ENCODE measurements at places on chromosomes 13 and 19. TPM values are rescaled to one million over a fixed set of nuclear protein-coding genes. Genes with fewer than 3 reads are reported as not detected.

- DNase-seq: no peak
These were observed 37.5 kb upstream of the SACS start for GRCh38 chr13:23470790-23471614.

DNA sequence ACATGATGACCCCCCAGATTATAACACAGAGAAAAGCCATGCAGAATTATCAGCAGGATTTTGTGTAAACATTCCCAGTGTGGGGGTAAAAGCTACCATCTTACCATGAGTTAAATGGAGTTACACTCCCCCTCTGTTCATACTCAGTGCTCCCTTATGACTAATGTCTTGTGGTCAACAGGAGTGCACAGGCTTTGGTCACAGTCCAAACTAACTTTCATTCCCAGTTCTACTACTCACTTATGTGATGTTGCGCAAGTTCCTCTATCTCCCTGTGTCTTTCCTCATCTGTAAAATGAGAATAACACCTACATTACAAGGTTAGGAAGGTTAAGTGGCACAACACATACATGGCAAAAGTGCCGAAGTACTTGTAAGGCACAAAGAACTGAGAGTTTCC is 277.9 kb downstream of the RBM26 start:
- no peak for DNase-seq

DNA sequence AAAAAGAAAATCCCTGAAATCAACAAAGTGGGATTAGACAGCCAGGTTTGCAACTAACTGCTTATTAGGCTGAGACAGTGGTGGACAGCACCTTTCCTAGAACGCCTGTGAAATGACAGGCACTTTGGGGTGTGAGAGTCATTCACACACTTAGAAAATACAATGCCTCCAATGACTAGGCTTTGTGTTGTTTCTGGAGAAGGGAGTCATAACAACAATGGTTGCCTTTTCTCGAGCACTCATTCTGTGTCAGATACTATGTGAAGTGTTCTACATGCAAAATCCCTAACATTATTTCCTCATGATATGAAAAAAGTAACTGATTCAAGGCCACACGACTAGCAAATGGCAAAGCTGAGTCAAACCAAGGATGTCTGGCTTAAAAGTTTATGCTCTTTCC is 41.2 kb downstream of the SACS start:
- DNase-seq: no peak

Gene SGCG
- 1.3 TPM for polyA plus RNA-seq

Gene CYP4F12
- 19.7 TPM for polyA plus RNA-seq

Gene CBARP
- 9.3 TPM for polyA plus RNA-seq

Gene ATP8A2
- 0.77 TPM for polyA plus RNA-seq

Gene IGFL1
- not detected for polyA plus RNA-seq

GRCh38 chr19:55094456-55095259 is 19.0 kb downstream of the EPS8L1 start:
- peak; percentile 12 for DNase-seq

GRCh38 chr13:73687087-73687486 is 447.1 kb downstream of the KLF12 start:
- no peak for DNase-seq

Gene HSH2D
- polyA plus RNA-seq: 1.5 TPM

Gene SMIM44
- not detected for polyA plus RNA-seq

- no peak for DNase-seq
These were observed 1204.5 kb upstream of the SLC10A2 start for GRCh38 chr13:104270731-104271130.

GRCh38 chr13:93535251-93535650 is 308.6 kb downstream of the GPC6 start:
- DNase-seq: no peak

DNA sequence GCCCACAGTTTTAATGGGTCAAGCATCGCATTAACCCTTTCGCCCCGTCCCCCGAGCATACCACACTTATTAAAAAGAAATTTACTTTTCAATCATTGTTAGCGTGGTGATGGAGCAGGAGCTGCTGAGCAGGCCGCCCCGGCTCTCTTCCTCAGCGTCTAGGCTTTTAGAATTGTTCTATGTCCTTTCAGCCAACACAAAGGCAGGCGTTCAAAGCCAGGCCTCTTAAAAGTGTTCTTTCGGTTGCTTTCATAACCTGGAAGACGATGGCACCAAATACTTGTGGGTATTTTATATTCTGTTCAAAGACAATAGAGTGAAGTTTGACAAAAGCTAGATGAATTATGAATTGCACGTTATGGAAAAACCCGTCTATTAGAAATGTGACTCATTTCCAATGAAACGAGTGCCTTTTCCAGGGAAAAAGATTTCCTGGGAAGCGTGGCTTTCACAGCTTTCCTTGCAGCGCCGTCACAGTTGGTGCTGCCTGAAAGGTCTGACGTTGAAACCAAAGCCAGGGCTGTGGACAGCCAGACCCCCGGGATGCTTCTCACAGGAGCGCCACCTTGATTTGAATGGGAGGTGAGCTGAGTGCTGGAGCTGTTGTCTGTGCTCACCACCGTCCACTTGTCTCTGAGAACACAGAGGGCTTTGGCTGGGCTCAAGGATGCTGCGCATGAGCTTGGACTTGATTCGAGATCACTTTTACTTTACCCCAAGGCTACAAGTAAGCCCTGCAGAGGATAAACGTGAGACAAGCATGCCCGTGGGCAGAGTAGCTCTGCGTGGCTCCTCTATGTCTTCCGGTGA is 78.8 kb downstream of the SOX1 start:
- no peak for DNase-seq

Gene ZNF135
- polyA plus RNA-seq: 15.1 TPM

DNA sequence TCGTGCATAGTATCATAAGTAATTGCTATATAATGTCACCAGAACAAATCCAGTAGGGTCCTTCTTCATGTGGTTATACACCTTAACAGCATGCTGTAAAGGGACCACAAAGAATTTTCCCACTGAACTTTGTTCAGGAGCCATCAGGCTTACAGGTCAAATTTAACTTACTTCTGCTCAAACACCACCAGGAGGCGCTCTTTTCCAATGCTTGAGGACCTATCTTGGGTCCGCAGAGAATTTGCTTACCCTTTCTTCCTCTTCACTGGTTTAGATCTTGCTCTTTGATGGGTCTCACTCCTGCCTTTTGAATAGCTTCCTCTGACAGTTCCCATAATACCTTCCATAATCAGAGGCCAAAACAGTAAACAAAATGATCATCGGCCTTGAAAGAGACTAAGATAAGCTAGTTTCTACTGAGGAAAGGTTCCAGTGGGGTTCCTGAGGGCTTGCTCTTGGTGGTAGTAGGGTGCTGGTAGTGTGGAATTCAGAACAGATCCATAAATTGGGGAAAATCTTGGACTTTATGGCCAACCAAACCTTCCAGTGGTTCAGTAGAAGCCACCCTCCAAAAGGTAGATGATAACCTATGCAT is 37.4 kb downstream of the SCGB2B2 start:
- DNase-seq: peak; percentile 60

Gene ICAM5
- polyA plus RNA-seq: 0.64 TPM

DNA sequence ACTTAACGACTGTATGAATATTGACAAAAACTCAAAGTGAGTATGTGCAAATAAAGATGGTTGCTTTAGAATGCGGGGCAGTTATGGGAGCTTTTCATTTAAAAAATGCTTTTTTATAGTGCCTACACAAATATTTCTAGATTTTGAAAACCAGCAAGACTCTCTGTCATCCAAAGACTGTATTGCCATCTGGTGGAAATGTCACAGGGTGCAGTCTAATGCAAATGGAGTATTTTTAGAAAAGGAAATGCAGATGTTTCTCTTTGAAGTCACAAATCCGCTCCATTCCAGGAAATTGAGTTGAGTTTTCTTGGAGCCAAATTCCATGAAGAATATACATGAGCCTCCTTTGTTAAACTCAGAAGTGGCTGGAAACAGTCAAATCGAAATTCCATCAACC is 2.3 kb upstream of the C1QTNF9B start:
- peak; percentile 54 for DNase-seq

Gene NCR1
- polyA plus RNA-seq: not detected

Gene ZNF229
- polyA plus RNA-seq: 2.3 TPM

DNA sequence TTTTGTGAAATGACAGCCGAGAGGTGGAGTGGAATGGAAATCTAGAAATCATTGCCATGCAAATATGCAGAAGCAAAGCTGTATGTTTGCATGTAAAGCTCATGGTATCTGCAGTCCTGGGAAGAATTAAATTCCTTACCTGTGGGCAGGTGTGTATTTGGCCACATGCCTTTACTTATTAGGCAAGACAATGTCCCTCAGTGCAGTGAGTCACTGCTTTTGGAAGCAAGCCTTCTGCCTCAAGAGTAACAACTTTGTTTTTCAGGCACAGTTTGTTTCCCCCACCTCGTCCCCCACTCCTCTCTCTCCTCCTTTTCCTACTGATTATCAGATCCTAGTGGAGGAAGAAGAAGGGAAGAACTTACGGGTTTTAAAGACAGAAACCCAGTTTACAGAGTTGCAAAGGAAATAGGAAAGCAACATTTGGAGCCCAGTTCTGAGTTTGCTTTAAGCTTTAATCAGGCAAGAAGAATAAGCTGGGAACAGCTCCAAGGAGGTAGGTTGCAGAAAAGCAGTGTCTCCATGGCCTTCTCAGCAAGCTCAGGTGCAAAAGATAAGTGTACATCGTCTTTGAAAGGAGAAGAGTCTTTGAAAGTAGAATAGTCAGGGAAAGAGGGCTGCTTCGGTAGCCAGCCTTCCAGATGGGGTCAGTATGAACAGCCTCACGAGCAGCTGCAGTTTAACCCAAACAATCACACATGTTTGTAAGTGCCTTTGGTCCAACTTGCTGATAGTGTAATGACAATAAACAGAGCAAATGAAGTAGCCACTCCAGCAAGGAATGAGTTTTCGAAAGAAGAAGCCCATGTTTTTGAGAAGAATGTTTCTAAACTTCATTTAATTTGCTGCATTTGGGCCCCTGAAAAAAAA is 190.1 kb downstream of the KLF5 start:
- DNase-seq: no peak

DNA sequence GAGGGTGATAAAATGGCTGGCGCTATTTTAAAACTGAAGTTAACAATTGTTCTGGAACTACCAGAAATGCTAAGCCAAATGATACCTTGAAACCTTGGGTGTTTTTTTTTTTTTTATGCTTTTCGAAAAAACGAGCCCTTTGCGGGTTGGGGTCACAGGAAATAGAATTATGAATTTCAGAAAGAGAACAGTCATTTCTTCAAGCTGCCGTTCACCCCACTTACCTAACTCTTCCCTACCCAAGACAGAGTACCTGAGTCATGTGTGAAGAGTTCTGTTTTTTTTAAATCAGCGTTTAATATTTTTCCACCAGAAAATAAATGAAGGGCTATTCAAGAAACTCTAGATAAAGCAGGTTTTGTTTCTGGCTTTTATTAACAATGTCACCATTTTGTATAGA is 35.3 kb downstream of the KLF2 start:
- no peak for DNase-seq

GRCh38 chr13:41751734-41752445 is 209.0 kb downstream of the VWA8 start:
- DNase-seq: no peak

Gene PLK5
- not detected for polyA plus RNA-seq

GRCh38 chr19:54188215-54188871 is 1.0 kb downstream of the MBOAT7 start:
- DNase-seq: peak; percentile 74

GRCh38 chr13:112902101-112902651 is 66.8 kb upstream of the MCF2L start:
- no peak for DNase-seq

GRCh38 chr13:62875118-62875640 is 1459.5 kb upstream of the PCDH20 start:
- DNase-seq: no peak

Gene YJEFN3
- polyA plus RNA-seq: 6.1 TPM

Gene ZNF256
- 3.5 TPM for polyA plus RNA-seq

GRCh38 chr19:31391518-31391917 is 42.3 kb upstream of the TSHZ3 start:
- DNase-seq: no peak

GRCh38 chr13:101552286-101552685 is 99.8 kb downstream of the ITGBL1 start:
- no peak for DNase-seq

Gene PLPP2
- polyA plus RNA-seq: 0.33 TPM

Gene KIR2DL3
- not detected for polyA plus RNA-seq

DNA sequence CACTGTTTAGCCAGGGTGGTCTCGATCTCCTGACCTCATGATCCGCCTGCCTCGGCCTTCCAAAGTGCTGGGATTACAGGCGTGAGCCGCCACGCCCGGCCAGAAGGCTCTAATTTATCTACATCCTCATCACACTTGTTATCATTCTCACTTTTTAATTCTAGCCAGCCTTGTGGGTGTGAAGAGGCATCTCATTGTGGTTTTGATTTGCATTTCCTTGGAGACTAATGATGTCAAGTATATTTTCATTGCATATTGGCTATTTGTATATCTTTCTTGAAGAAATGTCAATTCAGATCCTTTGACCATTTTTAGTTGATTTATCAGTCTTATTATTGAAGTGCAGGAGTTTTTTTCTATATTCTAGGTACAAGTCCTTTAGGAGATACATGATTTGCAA is 27.7 kb upstream of the HIF3A start:
- DNase-seq: no peak

Gene ERICH6B
- not detected for polyA plus RNA-seq

DNA sequence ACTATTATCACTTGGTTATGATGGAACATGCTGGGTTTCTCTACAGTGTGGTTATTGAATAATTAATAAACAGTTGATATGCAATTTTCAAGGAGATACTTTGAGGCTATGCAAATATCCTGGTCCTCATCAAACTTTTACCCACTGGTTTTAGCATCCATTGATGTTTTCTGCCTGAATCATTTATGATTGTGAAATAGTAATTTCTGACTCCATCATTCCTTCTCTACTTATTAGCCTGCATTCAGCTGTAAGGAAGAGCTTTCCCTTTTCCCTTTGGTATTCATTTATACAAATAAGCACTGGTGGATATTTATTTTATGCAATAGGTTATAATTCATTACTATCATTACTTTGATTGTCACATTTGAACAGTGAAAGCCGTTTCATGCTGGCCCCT is 13.9 kb upstream of the DNAJC15 start:
- no peak for DNase-seq

DNA sequence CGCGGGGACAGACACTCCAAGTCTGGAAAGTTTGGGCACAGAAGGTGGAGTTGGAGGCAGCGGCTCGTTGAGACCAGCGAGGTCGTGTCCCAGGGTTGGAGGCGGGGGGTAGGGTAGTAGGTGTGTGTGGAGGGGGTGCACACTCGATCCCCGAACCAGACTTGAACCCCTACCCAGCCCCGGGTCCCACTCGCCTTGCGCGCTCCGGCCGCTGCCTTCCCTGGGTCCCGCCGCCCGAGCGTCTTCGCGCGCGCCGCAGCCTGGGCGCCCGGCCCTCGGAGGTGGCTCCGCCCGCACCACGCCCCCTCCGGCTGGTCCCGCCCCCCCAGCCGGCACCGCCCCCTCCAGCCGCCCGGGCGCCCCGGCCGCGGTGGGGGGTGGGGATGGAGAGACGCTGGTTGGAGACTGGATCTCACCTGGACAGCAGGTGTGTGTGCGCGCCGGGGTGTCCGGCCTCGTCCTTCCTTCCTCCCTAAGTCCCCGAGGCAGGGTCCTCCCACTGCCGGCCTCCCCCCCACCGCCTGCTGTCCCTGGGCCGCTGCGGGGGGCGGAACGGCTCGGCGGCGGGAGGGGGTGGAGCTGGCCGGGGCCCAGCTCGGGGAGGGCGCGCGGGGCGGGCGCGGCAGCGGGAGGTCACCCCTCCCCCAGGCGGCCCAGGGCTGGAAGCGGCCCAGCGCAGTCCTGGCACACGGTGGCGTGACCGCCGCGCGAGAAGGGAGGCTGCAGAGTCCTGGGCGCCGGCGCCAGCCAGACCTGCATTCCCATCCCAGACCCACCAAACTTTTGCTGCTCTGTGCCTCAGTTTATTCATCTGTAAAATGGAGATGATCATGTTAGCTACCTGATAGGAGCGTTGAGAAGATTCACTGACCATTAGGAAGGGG is at the start of gene KANK2:
Gene KANK2 (minus strand): TSS at position 255 of the 884 bp plus-strand sequence. CDS start 3,034 bp downstream, outside the sequence.
- peak; percentile 87 for DNase-seq

GRCh38 chr13:112968380-112968909 is 569 bp upstream of the MCF2L start:
- DNase-seq: peak; percentile 45

Gene CGB2
- not detected for polyA plus RNA-seq

Gene FOXO1
- 4.3 TPM for polyA plus RNA-seq

All from adrenal gland (tissue), 19 donors.